ENCODE measurements at places on chromosomes 2 and 18. TPM values are rescaled to one million over a fixed set of nuclear protein-coding genes. Genes with fewer than 3 reads are reported as not detected.

PTPRN gene
- not detected for polyA plus RNA-seq

GCG gene
- not detected for polyA plus RNA-seq

PLGLB1 gene
- polyA plus RNA-seq = 7.8 TPM

EHD3 gene
- polyA plus RNA-seq = 49.4 TPM

CCDC85A gene
- 1.9 TPM for polyA plus RNA-seq

KCNJ3 gene
- 6.4 TPM for polyA plus RNA-seq

HOXD3 gene
- polyA plus RNA-seq = 20.5 TPM

ALS2 gene
- 28.2 TPM for polyA plus RNA-seq

RNU2-63P gene
- not detected for polyA plus RNA-seq

G6PC2 gene
- polyA plus RNA-seq = 0.08 TPM

KLF7 gene
- 21.3 TPM for polyA plus RNA-seq

PLCD4 gene
- polyA plus RNA-seq = 8.8 TPM

ADAM23 gene
- 5.4 TPM for polyA plus RNA-seq

CCDC138 gene
- 16.3 TPM for polyA plus RNA-seq

SRSF7 gene
- polyA plus RNA-seq = 265 TPM

CROCC2 gene
- polyA plus RNA-seq = 0.04 TPM
